ENCODE measurements at places on chromosomes 12 and 14. TPM values are rescaled to one million over a fixed set of nuclear protein-coding genes. Genes with fewer than 3 reads are reported as not detected.

DNA sequence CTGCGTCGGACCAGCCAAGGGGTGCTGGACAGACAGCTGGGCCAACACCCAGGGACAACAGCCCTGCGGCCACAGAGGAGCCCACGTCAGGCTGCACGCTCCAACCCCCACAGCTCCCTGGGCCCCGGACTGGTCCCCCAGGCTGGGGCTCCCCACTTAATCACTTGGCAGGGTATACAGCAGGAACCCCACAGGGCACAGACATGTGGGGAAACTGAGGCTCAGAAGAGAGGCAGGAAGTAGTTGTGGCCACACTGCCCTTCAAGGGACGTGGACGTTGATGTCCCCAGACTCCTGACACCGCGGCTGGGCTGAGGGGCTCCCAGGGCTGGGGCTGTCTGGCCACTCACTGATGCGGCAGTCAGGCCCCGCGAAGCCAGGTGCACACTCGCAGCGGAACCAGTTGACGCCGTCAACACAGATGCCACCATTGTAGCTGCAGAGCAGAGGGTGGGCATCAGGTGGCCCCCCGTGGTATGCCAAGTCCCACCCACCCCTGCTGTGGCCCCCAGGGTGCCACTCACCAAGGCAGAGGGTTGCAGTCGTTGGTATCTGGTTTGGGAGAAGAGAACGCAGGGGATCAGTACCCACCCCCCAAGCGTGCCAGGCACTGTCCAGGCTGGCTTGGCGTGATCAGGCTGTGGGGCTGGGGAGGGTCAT is 21.5 kb downstream of the JAG2 start:
- no peak for DNase-seq
- no peak overlapping the region for H3K4me3 ChIP-seq
- H3K27ac ChIP-seq, result no peak overlapping the region
- H3K27me3 ChIP-seq, result no peaks in the 10 kb centered on the region
- no peaks in the 10 kb centered on the region for H3K4me1 ChIP-seq
- H3K36me3 ChIP-seq, result no peaks in the 10 kb centered on the region

- no peak overlapping the region for H3K4me3 ChIP-seq
- no peaks in the 10 kb centered on the region for H3K4me1 ChIP-seq
- no peak for DNase-seq
- H3K27me3 ChIP-seq, result no peaks in the 10 kb centered on the region
These were observed 49.2 kb downstream of the ACACB start for GRCh38 chr12:109165599-109165998.

GRCh38 chr12:40226705-40227104 is 1.9 kb downstream of the LRRK2 start:
- no peak overlapping the region for H3K4me3 ChIP-seq
- no peaks in the 10 kb centered on the region for H3K36me3 ChIP-seq
- peak; percentile 86 for DNase-seq

GRCh38 chr12:66960704-66961690 is 282.1 kb upstream of the GRIP1 start:
- peaks cover 3% of the 10 kb centered on the region for H3K4me1 ChIP-seq
- no peaks in the 10 kb centered on the region for H3K36me3 ChIP-seq
- no peak for DNase-seq
- H3K27me3 ChIP-seq, result no peaks in the 10 kb centered on the region

DNA sequence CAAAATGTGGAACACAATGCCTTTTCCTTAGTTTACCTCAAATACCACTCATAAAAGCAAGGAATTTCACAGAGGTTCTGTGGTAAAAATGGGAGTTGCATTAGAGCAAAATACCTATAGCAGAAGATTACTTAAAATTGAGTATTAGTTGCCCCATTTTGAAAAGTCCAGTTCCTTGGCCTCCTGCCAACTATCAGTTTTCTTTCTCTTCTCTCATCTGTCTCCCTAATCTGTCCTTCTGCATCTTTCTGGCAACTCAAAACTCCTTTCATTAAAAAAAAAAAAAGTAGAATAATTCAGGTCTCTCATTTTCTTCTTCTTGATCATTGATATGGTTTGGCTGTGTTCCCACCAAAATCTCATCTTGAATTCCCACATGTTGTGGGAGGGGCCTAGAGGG is 127.3 kb downstream of the ATP23 start:
- H3K27ac ChIP-seq, result no peak overlapping the region
- H3K27me3 ChIP-seq, result no peaks in the 10 kb centered on the region
- DNase-seq, result no peak
- H3K4me3 ChIP-seq, result no peak overlapping the region
- peaks cover 3% of the 10 kb centered on the region for H3K4me1 ChIP-seq

DNA sequence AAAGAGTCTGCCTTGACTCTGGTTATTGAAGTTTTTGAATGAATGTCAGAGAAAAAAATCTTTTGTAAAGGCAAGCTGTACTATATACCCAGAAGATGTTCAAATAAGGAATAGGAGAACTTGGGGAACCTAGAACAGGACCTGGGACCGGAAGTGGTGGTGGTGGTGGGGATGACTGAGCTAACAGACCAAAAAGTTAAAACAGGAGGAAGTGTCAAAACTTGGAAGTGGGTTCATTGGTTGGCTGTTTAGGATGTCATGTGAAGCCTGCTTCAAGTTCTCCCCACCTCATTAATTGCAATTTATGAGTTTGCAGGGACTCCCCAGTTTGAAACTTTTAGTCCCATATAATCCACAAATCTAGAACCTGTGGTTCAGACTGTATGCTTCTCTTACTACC is 26.2 kb downstream of the PLXNC1 start:
- DNase-seq, result no peak
- no peaks in the 10 kb centered on the region for H3K36me3 ChIP-seq
- H3K4me3 ChIP-seq, result no peak overlapping the region
- H3K4me1 ChIP-seq, result peaks cover 37% of the 10 kb centered on the region

- H3K4me1 ChIP-seq, result peaks cover 11% of the 10 kb centered on the region
- H3K4me3 ChIP-seq, result no peak overlapping the region
- H3K27ac ChIP-seq, result no peak overlapping the region
- H3K36me3 ChIP-seq, result no peaks in the 10 kb centered on the region
These were observed 6.8 kb upstream of the DYNC1H1 start for GRCh38 chr14:101957406-101958234.

- no peaks in the 10 kb centered on the region for H3K36me3 ChIP-seq
- no peak overlapping the region for H3K4me3 ChIP-seq
These were observed 60.6 kb downstream of the PTPRB start for GRCh38 chr12:70576341-70577282.

GRCh38 chr14:76133103-76133502 is 18.6 kb upstream of the GPATCH2L start:
- DNase-seq, result no peak
- H3K27me3 ChIP-seq, result peaks cover 63% of the 10 kb centered on the region
- H3K4me1 ChIP-seq, result no peaks in the 10 kb centered on the region
- no peak overlapping the region for H3K4me3 ChIP-seq
- H3K27ac ChIP-seq, result no peak overlapping the region

- DNase-seq, result no peak
- no peak overlapping the region for H3K27ac ChIP-seq
- H3K4me1 ChIP-seq, result peaks cover 18% of the 10 kb centered on the region
- H3K27me3 ChIP-seq, result no peaks in the 10 kb centered on the region
- no peaks in the 10 kb centered on the region for H3K36me3 ChIP-seq
- H3K4me3 ChIP-seq, result no peak overlapping the region
These were observed 28.0 kb upstream of the LUM start for GRCh38 chr12:91139286-91139685.

GRCh38 chr12:76029982-76030340 is 1.6 kb downstream of the PHLDA1 start:
- no peak for DNase-seq
- peaks cover 41% of the 10 kb centered on the region for H3K4me1 ChIP-seq
- peak overlapping the region; percentile 89 for H3K27ac ChIP-seq
- H3K27me3 ChIP-seq, result no peaks in the 10 kb centered on the region
- peak overlapping the region; percentile 83 for H3K4me3 ChIP-seq

GRCh38 chr12:66127650-66128049 is 2.9 kb downstream of the LLPH start:
- H3K4me1 ChIP-seq, result peaks cover 11% of the 10 kb centered on the region
- peaks cover 32% of the 10 kb centered on the region for H3K36me3 ChIP-seq
- no peak overlapping the region for H3K27ac ChIP-seq
- no peak overlapping the region for H3K4me3 ChIP-seq
- H3K27me3 ChIP-seq, result no peaks in the 10 kb centered on the region

- no peaks in the 10 kb centered on the region for H3K27me3 ChIP-seq
- no peak for DNase-seq
- no peaks in the 10 kb centered on the region for H3K36me3 ChIP-seq
- H3K4me1 ChIP-seq, result no peaks in the 10 kb centered on the region
- H3K27ac ChIP-seq, result no peak overlapping the region
These were observed 320.2 kb upstream of the OR4E1 start for GRCh38 chr14:21993837-21994236.

GRCh38 chr14:70622111-70622712 is 19.5 kb upstream of the TTC9 start:
- H3K4me3 ChIP-seq, result no peak overlapping the region
- H3K27me3 ChIP-seq, result peaks cover 5% of the 10 kb centered on the region
- peak; percentile 8 for DNase-seq
- no peaks in the 10 kb centered on the region for H3K4me1 ChIP-seq
- H3K27ac ChIP-seq, result no peak overlapping the region

Gene CCDC175
- total RNA-seq, result not detected

Gene FAM181A
- not detected for total RNA-seq

Gene COL2A1
- total RNA-seq, result 11.2 TPM

Gene MOAP1
- total RNA-seq, result 16.1 TPM

Gene RTN1
- total RNA-seq, result 1.2 TPM

Gene AICDA
- total RNA-seq, result not detected

Gene ARMH4
- total RNA-seq, result 22.7 TPM

Gene GLT1D1
- total RNA-seq, result 0.16 TPM

Gene ASPG
- total RNA-seq, result not detected

All from astrocyte (in vitro differentiated cells and primary cell).